Ammon's horn (tissue), 1 donor: ENCODE measurements at places on chromosomes 6 and 20.

DNA sequence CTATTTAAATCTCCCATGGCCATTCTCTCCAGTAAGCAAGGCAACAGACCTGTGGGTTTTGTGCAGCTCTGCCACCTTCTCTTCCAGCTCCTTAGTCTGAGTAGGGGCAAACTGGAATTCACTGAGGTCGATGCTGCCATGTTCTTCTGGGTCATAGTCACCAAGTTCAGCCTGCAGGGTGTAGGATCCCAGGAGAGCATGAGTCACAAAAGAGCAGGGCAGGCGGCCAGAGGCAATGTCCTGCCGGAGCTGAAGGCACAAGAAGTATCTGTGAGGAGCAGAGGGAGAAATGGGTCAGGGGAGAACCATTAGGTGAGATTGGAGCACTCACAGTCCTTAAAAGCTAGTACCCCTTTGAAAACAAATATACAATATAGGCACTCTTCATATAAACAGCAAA, 73.7 kb downstream of the SMLR1 start:
- no peak for DNase-seq

- DNase-seq, result no peak
Measured at GRCh38 chr6:15698471-15698870, 35.6 kb upstream of the DTNBP1 start.

- no peak for DNase-seq
Measured at GRCh38 chr6:63527658-63528514, 44.4 kb upstream of the LOC128125822 start.

GRCh38 chr6:127811900-127812570, 88.8 kb downstream of the THEMIS start:
- peak; percentile 31 for DNase-seq

DNA sequence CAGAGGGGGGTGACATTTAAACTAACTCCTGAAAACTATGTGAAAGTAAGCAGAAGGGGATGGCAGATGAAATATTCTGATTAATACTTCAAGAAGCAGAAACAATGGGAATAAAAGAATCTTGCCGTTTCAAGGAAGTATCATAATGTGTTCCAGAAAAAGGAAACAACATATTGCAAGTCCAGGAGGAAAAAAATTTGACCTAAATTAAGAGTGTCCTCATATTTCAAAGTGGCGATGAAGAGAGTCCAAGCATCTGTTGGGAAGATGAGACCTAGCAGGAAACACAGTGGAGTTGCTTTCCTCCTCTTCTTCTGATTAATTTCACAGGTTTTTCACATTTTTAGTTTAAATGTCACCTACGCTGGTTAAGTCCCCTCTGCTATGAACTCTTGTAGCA, 45.6 kb upstream of the TNFAIP3 start:
- DNase-seq, result no peak

GRCh38 chr6:52375780-52376556, 14.0 kb downstream of the PAQR8 start:
- DNase-seq, result peak; percentile 69

GRCh38 chr20:4053071-4053919, 37.9 kb upstream of the RNF24 start:
- no peak for DNase-seq

- no peak for DNase-seq
Measured at GRCh38 chr6:116099036-116099435, 1.6 kb upstream of the NT5DC1 start.

DNA sequence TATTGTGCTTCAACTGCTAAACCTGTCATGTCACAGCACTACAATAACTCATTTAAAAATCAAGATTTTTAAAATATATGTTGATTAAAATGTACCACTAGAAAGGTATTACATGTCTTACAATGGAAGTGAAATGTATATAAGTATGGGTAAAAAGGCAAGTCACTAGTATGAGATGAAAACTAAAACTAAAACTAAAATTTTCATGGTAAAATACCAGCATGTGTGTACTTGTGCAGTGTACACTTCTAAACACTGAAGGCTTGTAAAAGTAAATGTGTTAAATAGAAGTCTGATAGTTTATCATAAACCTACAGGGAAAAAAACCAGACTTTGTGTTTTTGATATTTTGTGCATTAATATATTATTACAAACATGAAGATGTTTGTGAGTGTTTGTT, 13.7 kb upstream of the TMEM244 start:
- DNase-seq, result no peak

GRCh38 chr6:170085475-170086401, 205.1 kb downstream of the DLL1 start:
- no peak for DNase-seq

GRCh38 chr6:167855825-167856425, 29.2 kb downstream of the AFDN start:
- DNase-seq, result no peak

- no peak for DNase-seq
Measured at GRCh38 chr6:142952614-142953013, 7.6 kb upstream of the HIVEP2 start.

- DNase-seq, result no peak
Measured at GRCh38 chr6:7631466-7631865, 41.5 kb downstream of the SNRNP48 start.

DNA sequence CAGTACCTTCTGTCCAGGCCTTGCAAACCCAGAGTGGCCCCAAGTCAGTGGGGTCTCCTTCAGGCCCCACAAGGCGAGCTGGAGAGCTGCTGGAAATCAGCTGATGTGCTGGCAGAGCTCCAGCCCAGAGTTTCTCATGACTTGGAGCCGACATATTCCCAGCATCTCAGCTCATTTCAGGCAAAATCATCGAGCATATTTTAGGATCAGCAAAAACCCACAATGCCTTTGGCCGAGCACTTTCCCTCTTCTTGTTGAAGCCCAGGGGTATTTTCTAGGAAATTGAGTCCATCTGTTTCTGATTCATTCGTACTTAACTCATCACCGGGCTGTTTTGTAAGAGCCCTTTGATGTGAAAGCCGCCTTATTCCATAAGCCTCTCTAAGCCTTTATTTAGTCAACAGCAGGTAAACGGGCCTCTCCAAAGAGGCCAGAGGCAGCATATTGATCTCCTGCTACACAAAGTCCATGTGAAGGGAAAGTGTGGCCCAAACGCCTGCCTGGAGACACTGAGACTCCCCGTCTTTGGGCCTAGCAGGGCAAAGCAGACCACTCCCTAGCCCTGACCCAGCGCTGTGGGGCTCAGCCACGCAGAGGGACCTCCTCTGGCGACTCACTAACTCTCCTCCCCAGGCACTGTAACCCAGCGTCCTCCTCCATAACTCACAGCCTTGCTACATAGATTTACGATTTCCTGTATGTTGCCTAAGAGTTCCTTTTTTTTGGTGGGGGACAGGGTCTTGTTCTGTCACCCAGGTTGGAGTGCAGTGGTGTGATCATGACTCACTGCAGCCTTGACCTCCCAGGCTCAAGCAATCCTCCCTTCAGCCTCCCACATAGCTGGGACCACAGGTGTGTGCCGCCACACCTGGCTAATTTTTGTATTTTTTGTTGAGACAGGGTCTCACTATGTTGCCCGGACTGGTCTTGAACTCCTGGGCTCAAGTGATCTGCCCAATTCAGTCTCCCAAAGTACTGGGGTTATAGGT, 12.1 kb upstream of the C20orf203 start:
- DNase-seq, result no peak

GRCh38 chr6:166236596-166236995, 68.9 kb upstream of the TBXT start:
- DNase-seq, result no peak

DNA sequence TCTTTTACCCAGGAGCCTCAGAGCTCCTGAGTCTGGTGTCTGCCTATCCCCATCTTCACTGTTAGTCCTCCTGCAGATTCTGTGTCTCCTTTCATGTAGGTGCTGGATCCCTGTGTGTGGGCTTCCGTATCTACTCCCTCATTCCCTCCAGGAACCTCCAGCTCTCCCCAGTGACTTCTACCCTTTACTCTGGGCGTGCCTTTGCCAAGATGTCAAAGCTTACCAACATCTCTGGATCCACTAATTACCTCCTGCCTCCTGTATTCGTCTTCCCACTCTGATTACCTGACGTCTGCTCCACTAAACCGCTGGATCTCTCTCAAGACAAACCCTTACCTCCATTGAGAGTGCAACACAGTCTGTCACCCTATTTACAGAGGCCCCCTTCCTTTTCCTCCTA, 2.2 kb upstream of the C6orf136 start:
- no peak for DNase-seq

GRCh38 chr6:40807484-40807883, 220.3 kb upstream of the LRFN2 start:
- peak; percentile 25 for DNase-seq

- no peak for DNase-seq
Measured at GRCh38 chr20:4812216-4812615, 90.5 kb downstream of the PRND start.

DNA sequence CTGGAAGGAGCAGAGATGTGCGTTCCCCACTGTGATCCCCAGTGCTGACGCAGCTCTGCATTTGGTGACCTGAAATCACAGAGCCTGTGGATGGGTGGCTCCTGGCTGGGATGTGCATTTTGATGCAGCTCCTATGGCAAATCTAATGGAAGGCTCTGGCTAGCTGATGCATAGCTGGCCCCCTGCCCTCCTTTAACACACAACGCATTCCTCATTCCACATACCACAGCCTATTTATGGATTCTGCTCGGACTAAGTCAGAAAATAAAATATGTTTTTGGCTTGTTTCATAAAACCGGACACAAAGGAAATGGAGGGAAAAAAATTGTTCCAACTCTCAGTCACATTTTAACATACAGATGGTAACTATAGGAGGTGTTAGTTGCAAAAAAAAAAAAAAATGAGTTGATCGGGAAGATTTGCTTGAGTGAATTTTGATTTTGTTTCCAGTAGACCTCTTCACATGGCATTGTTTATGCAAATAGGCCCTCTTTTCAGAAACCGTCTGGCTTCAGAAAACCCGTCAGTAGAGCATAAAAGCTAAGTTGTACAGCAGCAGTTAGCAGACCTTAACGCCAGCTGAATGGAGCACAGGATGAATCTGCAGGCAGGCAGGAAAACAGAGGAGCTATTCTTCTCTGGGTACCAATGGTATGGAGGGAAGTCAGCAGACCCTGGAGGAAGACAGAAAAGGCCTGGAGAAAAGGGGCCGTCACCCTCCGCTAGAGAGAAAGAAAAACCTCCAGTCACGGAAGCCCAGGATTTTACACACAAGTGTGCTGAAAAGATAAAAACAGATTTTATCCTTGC, 215.4 kb downstream of the HDGFL1 start:
- DNase-seq, result peak; percentile 82

DNA sequence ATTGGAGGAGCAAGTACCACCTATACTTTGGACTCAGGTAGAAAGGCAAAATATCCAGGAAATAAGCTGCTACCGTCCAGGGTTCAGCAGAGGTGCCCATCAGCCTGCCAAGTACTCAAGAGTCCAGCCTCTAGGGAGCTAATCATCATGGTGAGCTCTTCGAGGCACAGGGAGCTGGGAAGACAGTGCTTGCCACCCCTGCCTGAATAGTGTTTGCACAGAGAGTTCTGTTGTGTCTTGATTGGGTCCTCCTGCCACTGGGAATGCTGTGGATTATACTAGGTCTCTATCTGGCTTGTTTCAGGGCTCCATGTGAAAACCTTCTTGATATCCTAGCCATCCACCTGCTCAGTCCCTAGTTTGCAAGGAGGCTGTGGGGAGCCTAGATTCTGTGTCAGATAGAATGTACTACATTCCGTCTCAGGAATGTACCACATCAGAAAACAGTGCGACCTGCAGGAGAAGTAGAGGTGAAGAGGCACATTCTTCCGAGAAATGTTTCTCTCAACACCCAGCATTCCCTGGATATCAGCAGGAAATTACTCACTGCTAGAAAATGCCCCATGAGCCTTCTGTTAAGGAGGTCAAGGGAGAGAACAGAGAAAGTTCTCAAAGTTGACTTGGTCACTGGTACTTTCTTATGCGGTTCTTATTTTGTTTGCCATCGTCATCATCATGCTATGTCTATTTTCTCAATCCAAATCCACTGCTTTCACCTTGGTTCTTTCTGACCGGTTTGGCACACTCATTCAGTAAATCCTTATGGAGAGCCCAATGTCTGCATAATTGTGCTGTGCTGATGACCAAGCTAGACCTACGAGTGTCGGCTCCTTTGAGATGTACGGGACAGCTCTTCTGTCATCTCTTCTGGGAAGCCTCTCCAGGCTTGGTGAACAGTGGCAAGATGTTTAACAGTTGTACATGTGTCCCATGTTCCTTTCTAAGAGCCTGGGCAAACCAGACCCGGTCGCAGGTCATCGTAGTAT, 30.7 kb downstream of the PTPN1 start:
- no peak for DNase-seq

DNA sequence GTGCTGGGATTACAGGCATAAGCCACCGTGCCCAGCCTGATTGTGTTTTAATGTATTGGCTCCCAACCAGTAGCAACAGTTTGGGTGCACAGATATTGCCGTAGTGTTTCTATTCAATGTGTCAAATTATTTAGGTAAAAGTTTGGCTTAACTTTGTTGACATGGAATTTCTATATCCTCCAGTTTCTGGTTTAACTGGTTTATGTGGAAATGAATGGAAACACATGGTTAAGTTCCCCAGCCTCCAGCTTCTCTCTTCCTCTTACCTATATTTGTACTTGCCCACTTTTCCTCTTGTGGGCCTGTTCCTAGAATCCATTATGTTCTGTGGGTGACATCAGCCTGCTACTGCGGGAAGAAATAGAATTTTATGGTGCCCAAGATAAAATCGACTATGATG, 53.9 kb upstream of the ESR1 start:
- DNase-seq, result no peak

GRCh38 chr6:39901670-39902069, 32.6 kb downstream of the MOCS1 start:
- no peak for DNase-seq

DNA sequence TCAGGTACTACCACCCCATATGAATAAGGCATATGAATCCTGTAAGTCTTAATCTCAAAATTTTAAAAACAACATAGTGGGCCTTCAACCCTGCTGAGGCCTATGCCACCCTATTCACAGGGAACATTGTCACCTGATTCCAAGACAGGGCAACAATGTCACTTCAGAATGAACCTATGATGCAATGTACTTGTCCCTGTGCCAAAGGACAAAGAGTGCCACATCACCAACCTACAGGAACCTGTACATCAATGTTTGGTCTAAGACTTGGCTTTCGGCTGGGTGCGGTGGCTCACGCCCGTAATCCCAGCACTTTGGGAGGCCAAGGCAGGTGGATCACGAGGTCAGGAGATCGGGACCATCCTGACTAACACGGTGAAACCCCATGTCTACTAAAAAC, 318.5 kb upstream of the JARID2 start:
- DNase-seq, result no peak
